ENCODE measurements at places on chromosomes 5 and 9. TPM values are rescaled to one million over a fixed set of nuclear protein-coding genes. Genes with fewer than 3 reads are reported as not detected.

The SLC2A6 gene
- 3.8 TPM for total RNA-seq

The SUSD3 gene
- total RNA-seq, result 7.9 TPM

The SEC16A gene
- total RNA-seq, result 48.8 TPM

The SLC9A3 gene
- 2.0 TPM for total RNA-seq

The C5orf46 gene
- total RNA-seq, result not detected

The ANKRD20A1 gene
- total RNA-seq, result 0.19 TPM

The CDC42SE2 gene
- total RNA-seq, result 31.3 TPM

The PITX1 gene
- 1.2 TPM for total RNA-seq

The HAPLN1 gene
- not detected for total RNA-seq

The FGF1 gene
- 2.2 TPM for total RNA-seq

The ABO gene
- 4.7 TPM for total RNA-seq

The KLHL3 gene
- total RNA-seq, result 1.8 TPM

The RASEF gene
- 0.12 TPM for total RNA-seq

The ABITRAM gene
- total RNA-seq, result 7.6 TPM

The BRD3OS gene
- total RNA-seq, result 18.3 TPM

The FRRS1L gene
- 0.24 TPM for total RNA-seq

The RABGAP1 gene
- total RNA-seq, result 46.4 TPM

The PCDHA4 gene
- total RNA-seq, result 1.1 TPM

The ENTPD2 gene
- total RNA-seq, result not detected

The TICAM2 gene
- 3.9 TPM for total RNA-seq

The MLLT3 gene
- 17.8 TPM for total RNA-seq

The HAVCR2 gene
- 20.5 TPM for total RNA-seq

The EGR1 gene
- total RNA-seq, result 280 TPM

The XPA gene
- total RNA-seq, result 11.2 TPM

The C5 gene
- total RNA-seq, result 5.2 TPM
